ENCODE measurements at places on chromosomes 6 and 20. TPM values are rescaled to one million over a fixed set of nuclear protein-coding genes. Genes with fewer than 3 reads are reported as not detected.

GRCh38 chr20:63337786-63338420, 23.2 kb downstream of the CHRNA4 start:
- DNase-seq = no peak

DNA sequence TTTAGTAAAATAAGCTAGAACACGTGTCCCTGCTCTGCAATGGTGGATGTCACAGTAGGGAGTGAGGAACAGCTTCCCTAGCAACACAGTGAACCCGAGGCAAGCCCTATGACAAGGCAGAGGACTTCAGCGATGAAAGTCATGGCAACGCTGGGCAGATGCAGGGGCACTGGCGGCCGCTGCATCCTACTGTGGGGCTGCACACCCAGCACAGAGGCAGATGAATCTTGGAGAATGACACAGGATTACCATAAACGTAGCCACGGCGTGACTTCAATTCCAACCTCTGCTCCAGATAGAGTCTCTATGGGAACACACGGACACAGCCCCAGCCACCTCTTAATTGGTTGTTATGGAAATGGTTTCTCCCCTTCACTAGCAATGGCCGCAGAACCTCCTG, 64.2 kb downstream of the MYLK4 start:
- no peak for DNase-seq

GRCh38 chr20:64152906-64153305, 11.3 kb upstream of the MYT1 start:
- no peak for DNase-seq

GRCh38 chr20:1555952-1556351, 1.6 kb downstream of the SIRPD start:
- no peak for DNase-seq

- DNase-seq = no peak
Observed at GRCh38 chr20:3194617-3195280, 9.7 kb downstream of the DDRGK1 start.

- DNase-seq = no peak
Observed at GRCh38 chr6:33770124-33770832, 18.7 kb downstream of the LEMD2 start.

The DNAJC5 gene
- total RNA-seq = 30.1 TPM

The TRIM31 gene
- not detected for total RNA-seq

Measured in activated CD4-positive, alpha-beta T cell treated with anti-CD3 and anti-CD28 coated beads for 36 hours (primary cell).